Osteoblast (primary cell): ENCODE measurements at places on chromosomes 7 and 10. TPM values are rescaled to one million over a fixed set of nuclear protein-coding genes. Genes with fewer than 3 reads are reported as not detected.

DNA sequence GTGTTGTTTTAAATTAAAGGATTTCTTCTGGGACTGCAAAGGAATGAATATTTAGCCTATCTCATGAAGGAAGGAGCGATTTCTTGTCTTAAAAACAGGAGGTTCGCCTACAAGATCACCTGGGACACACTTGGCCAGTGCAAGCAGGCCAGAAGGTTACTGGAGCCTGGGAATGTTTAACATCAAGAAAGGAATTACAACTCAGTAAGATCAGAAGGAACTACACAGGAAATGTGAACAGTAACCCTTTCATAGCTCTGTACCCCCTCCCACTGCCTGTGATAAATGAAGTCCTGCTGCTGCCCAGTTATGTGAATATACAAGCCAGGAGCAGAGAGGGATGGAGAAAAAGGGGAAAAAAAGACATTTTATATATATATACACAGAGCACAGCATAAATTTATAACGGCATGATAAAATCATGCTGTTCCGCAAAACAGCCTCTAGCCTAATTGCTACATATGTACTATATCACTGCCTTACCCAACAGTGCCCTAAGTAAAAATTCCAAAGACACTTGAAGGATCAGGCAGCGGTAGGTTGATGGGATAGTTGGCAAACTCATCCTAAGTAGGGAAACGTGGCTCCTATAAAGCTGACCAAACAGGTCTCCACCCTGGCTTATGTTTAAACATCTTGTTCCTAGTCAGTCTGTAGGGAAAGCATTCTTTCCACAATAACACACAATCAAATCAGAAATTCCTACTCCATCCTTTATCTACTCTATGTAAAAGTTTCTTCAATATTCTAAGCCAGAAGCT lies 63.8 kb downstream of the ZNF438 start:
- H3K27me3 ChIP-seq = no peaks in the 10 kb centered on the region
- H3K27ac ChIP-seq = no peak overlapping the region
- peaks cover 5% of the 10 kb centered on the region for H3K4me1 ChIP-seq
- no peaks in the 10 kb centered on the region for H3K36me3 ChIP-seq
- no peak for DNase-seq
- H3K4me3 ChIP-seq = no peak overlapping the region

DNA sequence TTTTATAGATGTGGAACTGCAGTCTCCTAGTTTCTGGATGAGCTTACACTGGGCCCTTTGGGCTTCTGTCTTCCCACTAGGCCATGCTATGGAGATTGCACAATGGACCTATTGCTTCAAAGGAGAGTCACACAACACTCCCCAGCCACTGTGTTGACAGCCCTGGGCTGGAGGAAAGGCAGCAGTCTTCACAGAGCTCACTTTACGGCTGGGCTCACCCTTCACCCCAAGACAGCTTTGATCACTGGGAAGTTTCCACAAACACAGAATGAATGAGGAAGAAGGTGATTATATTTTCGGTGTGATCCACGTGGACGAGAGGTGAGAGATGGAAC lies 92.7 kb upstream of the GDF10 start:
- H3K27ac ChIP-seq = no peak overlapping the region
- no peaks in the 10 kb centered on the region for H3K4me1 ChIP-seq
- no peak overlapping the region for H3K4me3 ChIP-seq
- no peak for DNase-seq
- no peaks in the 10 kb centered on the region for H3K36me3 ChIP-seq

ADARB2 gene
- not detected in 2 replicates for total RNA-seq

ANKRD30A gene
- total RNA-seq = not detected in 2 replicates

- H3K27ac ChIP-seq = no peak overlapping the region
- H3K4me1 ChIP-seq = no peaks in the 10 kb centered on the region
- no peaks in the 10 kb centered on the region for H3K36me3 ChIP-seq
- H3K27me3 ChIP-seq = no peaks in the 10 kb centered on the region
Observed at GRCh38 chr10:12484941-12485805, 135.8 kb downstream of the CAMK1D start.

FAM131B gene
- total RNA-seq = 1.2 and 1.4 TPM in 2 replicates

- no peaks in the 10 kb centered on the region for H3K36me3 ChIP-seq
- H3K27me3 ChIP-seq = no peaks in the 10 kb centered on the region
- H3K27ac ChIP-seq = no peak overlapping the region
- no peak overlapping the region for H3K4me3 ChIP-seq
- no peak for DNase-seq
Observed at GRCh38 chr7:48292949-48293348, 121.7 kb downstream of the ABCA13 start.

SYNPO2L gene
- under 0.01 TPM in 1 of 2 replicates, not detected in the other for total RNA-seq

DNA sequence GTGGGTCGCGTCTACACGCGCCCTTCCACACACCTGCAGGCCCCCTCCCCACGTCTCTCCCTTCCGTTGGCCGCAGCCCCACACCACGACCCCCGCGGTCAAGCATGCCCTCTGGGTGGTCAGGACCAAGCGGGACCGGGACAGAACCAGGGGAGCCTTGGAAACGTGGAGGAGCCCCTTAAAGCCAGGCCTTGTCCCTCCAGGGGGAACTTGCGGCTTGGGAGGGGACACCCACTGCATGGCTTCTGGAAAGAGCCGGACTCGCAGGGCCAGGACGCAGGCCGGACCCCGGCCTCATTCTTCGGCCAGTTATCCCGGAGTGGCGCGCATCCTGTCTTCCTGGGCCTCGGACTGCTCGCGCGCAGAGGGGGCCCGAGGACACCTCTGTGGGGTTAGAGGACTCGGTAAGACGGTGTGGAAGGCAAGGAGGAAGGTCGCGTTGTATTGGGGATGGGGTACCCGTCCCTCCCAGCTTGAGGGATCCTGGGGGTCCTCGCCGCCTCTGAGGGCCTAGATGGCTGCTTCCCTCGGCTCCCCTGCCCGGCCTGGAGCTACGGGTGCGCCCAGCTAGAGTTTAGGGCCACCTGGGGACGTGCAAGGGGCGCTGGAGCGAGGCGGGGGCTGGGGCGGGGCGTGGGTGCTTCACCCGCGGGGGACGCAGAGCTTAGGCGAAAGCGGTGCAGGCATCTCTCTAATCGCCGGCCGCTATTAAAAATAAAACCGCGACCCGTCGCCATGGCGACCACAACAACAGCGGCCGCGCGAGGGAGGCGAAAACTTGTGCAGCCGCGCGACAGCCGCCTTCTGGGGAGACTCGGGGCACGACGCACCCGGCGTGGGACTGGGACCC lies 1.8 kb upstream of the PDGFA start:
- H3K27ac ChIP-seq = no peak overlapping the region
- H3K4me3 ChIP-seq = peak overlapping the region; percentile 66
- peaks cover 17% of the 10 kb centered on the region for H3K4me1 ChIP-seq
- no peaks in the 10 kb centered on the region for H3K36me3 ChIP-seq
- DNase-seq = peak; percentile 97

DNA sequence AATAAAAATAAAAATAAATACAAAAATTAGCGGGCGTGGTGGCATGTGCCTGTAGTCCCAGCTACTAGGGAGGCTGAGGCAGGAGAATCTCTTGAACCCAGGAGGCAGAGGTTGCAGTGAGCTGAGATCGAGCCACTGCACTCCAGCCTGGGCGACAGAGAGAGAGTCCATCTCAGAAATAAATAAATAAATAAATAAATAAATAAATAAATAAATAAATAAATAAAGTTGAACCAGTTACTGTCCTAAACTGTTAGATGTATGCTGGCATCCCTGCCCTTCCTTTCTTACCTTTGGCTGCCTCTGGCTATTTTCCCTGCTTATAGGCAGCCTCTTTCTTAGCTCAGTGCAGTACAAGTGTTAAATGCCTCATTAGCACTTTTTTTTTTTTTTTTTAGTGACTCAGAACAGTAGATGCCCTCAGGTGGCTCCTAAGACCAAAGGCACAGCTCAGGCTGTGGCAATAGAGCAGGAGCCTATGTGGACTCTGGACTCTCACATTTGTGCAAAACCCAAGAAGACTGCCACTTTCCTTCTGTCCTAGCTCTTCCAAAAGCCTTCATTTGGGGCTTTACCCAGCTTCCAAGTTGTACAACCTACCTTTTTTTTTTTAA lies 30.6 kb upstream of the CABCOCO1 start:
- H3K4me3 ChIP-seq = no peak overlapping the region
- H3K4me1 ChIP-seq = peaks cover 63% of the 10 kb centered on the region
- no peaks in the 10 kb centered on the region for H3K36me3 ChIP-seq
- no peak for DNase-seq
- no peak overlapping the region for H3K27ac ChIP-seq

DNA sequence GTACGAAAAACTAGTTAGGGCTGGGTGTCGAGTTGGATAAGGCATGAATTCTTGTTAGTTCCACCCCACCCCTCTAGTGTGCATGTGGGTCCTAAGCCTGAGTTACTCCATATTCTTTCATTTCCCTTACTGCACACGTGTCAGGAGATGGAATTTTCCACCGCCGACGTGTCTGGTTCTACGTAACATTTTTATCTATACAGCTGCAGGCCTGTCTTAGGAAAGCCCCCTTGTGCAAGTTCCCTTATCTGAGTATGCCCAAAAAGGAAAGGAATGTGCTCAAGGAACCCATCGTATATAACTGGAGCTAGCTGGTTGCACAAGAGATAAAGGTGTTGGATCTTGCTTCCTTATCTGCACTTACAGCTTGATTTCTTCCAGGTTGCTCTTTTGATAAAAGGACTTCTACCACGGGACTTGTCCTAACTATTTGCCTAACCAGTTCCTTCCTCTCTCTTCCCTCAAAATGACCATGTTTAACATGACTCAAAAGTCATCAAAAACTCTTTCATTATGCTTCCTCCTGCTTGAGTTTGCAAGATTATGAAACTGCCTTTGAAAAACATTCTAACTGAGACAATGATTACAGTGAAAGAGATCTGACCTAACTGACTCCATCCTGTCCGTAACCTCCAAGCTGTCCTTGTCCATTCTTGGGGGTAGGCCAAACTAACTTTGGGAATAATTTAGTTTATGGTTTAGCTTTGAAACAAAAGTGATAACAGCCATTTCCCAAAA lies 181.4 kb downstream of the AKR1D1 start:
- no peak overlapping the region for H3K27ac ChIP-seq
- DNase-seq = no peak
- no peak overlapping the region for H3K4me3 ChIP-seq
- no peaks in the 10 kb centered on the region for H3K27me3 ChIP-seq

CALY gene
- not detected in 2 replicates for total RNA-seq

DNA sequence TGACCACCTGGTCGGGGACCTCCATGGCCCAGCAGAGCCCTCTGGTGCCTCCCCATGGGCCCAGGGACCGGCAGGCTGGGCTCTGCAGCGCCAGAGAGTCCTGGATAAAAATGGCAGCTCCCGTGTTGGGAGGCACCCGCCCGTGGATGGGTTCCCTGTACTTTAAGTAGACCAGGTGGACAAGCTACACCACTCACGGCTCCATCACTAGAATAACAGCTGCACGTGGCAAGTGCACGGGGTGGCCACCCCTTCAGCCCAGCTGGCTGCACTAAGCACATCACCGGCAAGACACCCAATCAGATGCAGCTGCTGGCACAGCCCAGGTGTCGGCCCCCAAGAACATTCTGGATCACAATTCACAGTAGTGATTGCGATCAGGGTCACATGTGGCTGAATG lies 69.8 kb downstream of the DIP2C start:
- H3K27me3 ChIP-seq = no peaks in the 10 kb centered on the region
- no peak for DNase-seq
- no peak overlapping the region for H3K27ac ChIP-seq
- no peak overlapping the region for H3K4me3 ChIP-seq
- H3K36me3 ChIP-seq = no peaks in the 10 kb centered on the region

PAPOLB gene
- total RNA-seq = under 0.01 and 0.36 TPM in 2 replicates

DNA sequence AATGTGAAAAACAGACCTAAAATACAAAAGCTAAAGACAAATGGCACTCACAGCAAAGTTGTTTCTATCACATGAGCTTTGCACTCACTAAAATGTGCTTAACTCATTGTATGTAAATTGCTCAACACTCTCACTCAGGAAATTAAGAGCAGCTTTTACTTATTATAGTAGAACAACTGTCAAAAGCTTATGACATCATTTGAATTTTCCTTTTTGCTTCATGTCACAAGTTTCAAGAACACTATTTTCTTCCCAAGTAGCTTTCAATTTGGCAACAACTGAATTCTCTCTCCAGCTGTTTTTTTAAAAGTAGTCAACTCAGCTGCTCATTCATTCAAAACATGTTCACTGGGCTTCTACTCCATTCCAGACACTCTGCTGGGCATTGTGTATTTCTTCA lies 46.9 kb downstream of the ATE1 start:
- no peak overlapping the region for H3K27ac ChIP-seq
- no peaks in the 10 kb centered on the region for H3K27me3 ChIP-seq
- H3K4me3 ChIP-seq = no peak overlapping the region
- no peaks in the 10 kb centered on the region for H3K36me3 ChIP-seq
- DNase-seq = no peak
- H3K4me1 ChIP-seq = no peaks in the 10 kb centered on the region

TBATA gene
- total RNA-seq = not detected in 2 replicates

GRCh38 chr7:165661-166337 lies 26.6 kb upstream of the FAM20C start:
- peaks cover 29% of the 10 kb centered on the region for H3K27me3 ChIP-seq
- no peak overlapping the region for H3K4me3 ChIP-seq
- no peaks in the 10 kb centered on the region for H3K36me3 ChIP-seq
- peaks cover 4% of the 10 kb centered on the region for H3K4me1 ChIP-seq
- peak; percentile 74 for DNase-seq

DNA sequence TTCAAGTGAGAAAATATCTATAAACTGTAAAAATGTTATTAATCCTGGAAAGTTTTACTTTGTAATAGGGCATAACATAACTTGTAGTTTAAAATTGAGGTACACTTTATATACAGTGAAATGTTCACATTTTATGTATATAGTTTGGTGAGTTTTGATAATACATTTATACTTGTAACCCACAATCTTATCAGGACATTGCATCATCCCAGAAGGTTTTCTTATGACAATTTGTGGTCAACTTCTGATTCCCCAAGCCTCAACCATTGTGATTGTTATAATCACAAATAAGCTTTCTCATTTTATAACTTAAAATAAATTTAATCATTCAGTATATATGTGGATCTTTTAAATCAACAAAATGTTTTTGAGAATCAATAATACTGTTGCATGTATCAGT lies 151.1 kb downstream of the TFPI2 start:
- no peaks in the 10 kb centered on the region for H3K36me3 ChIP-seq
- no peak overlapping the region for H3K27ac ChIP-seq
- no peaks in the 10 kb centered on the region for H3K27me3 ChIP-seq
- DNase-seq = no peak
- no peaks in the 10 kb centered on the region for H3K4me1 ChIP-seq
- H3K4me3 ChIP-seq = no peak overlapping the region
